Stimulated activated CD4-positive, alpha-beta T cell treated with anti-CD3 and anti-CD28 coated beads, Interleukin-1b, Interleukin-23, amount 100 ng/mL, for 1 hour (primary cell): ENCODE measurements at places on chromosomes 2 and 18.

DNA sequence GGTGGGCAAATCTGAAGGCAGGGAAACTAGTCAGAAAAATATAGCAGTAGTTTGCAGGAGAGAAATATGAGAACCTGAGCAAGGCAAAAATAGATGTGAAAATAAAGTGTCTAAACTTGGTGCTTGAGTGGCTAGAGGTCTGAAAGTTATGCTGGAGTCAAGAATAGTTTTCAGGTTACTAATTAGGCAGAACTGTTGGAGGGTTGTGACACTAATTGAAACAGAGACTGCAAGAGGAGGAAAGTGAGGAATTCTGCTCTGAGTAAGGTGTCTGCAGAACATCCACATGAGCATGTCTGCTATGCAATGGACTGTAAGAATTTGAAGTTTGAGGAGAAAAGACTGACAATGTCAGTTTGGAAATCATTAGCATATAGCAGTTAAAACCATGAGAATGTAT is 444.0 kb upstream of the LRRTM1 start:
- DNase-seq = no peak

DNA sequence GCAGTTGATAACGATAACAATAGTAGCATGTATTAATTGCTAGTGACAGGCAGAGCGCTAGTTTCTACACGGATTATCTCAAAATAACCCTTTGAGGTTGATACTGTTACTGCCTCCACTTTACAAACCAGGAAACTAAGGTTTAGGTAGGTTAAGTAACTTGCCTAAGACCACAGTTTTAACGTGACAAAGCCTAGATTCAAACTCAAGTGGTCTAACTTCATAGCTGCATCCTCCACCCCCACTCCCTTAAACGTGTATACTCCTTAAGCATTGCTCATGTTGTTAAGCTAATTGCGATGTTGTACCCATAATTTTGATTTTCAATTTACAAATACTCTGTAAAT is 1.2 kb downstream of the ME2 start:
- no peak for DNase-seq

- no peak for DNase-seq
Measured at GRCh38 chr2:75614162-75614651, 32.4 kb upstream of the MRPL19 start.

DNA sequence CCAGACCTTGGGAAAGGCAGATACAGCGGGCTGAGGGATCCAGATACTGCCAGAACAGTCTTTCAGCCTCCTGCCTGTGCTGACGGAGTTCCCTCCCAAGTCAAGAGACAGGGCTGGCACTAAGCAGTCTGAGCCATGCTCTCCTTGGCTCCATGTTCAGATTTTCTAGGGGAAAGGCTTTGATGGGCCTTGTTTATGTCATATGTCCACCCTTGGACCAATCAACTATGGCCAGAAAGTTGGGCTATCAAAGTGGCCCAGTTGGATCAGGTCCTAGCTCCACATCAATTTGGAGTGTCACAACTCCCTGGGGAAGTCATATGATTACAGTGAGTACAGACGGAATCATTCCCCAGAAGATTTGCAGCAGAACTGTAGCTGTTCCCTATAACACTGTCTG is 152.0 kb downstream of the GREB1L start:
- no peak for DNase-seq

DNA sequence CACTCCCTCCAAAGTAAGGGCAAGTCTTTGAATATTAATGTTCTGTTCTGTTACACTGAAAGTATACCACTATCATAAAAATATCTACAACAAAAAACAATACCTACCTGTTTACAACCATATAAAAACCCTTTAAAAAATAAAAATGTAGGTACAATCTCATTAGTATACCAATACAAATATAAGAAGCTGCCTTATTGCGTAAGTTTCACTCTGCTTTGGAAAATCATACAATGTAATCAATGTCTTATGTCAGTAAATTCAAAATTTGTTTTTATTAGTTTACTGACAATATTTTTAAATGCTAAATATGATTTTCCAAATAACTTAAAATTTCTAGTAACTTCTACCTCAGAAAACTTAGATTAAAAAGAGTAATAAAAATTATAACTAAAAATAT is 72.8 kb downstream of the RAPH1 start:
- no peak for DNase-seq

GRCh38 chr2:69092857-69093256 is 79.9 kb downstream of the ANTXR1 start:
- no peak for DNase-seq

DNA sequence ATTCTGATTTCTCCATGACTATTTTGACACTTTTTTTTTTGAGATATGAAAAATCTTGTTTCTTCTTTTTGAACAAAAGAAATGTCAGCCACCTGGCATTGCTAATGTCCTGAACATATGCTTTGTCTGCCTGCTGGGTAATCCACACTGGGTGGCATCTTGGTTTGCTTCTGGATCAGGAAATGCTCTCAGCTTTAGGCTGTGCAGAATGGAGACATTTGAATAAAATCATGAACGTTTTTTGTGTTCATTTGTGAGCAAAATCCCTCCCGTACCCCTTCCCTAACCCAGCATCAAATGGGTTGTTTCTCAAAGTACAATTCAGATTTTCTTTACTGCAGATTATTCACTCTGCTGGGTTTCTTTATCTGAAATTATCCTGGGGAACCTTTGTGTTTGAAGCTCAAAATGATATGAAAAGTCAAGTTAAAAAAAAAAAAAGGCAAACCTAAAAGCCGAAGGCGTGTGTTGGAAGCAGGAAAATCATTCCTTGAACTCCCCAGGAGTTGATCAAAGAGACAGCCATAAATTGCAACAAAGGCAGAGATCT is 53.4 kb upstream of the KLF7 start:
- DNase-seq = no peak

DNA sequence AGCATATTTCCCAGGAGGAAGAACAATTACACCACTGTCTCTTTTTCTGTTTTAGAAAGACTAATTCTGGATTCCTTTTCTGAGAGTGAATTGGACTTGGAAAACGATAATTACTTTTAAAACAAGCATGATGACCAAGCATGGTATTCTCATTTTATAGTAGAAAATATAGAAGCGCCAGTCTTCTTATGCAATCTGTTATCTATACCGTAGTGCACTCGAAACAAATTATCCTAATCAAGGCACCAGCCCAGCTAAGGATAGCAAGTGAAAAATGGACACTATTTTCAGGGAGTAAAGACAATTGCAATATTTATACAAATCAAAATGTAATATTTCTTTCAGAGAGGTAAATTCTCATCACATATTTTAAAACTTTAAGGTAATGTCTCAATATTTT is 892.1 kb upstream of the POU3F3 start:
- DNase-seq = no peak

DNA sequence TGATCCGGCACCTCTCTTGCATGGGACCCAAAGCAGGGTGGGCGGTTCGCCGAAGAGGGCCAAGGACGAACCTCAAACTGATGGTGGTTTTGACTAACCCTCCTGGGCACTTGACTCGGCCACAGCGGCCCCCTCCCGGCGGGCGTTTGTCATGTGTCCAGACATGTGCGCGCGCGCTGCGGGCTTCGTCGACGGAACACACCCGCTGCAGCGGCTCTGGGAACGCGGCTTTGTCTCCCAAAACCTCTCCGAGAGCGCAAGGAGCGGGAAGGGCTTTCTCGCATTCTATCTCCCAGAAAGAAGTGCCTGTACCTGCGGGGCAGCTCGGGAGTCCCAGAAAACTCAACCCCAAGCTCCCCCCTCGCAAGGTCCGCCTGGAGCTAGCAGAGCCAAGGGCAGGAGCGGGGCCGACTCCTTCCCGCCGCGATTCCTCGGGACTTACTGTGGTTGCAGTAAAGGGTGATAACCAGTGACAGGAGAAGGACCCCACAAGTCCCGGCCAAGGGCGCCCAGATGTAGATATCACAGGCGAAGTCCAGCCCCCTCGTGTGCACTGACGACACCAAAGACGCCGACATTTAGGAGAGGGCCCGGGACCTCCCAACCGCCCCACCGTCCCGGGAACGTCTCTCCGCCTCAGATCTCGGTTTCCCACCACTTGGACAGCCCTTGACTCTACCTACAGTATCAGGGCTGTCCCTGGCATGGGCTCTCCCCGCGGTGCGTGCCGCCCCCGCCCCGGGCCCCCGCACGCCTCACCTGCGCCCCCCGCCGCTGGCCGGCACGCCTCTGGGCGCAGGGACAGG is 1.6 kb downstream of the CD8A start:
- DNase-seq = no peak

DNA sequence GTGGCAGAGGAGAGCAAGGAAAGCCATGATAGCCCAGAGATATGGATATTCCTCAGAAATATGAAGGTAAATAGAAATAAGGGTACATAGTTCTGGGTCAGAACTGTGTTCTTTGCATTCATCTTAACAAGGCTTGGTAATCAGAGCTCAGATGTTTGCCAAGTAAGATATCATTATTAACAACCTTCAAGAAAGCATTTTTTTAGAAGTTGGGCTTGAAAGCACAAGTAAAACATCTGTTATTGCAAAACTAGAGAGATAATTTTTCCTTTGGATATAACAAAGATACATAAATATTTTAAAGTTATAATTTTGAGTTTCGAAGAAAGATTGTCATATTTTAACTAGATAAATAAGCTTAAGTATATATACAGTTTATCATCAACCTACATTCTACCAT is 171.4 kb downstream of the ZNF804A start:
- no peak for DNase-seq

DNA sequence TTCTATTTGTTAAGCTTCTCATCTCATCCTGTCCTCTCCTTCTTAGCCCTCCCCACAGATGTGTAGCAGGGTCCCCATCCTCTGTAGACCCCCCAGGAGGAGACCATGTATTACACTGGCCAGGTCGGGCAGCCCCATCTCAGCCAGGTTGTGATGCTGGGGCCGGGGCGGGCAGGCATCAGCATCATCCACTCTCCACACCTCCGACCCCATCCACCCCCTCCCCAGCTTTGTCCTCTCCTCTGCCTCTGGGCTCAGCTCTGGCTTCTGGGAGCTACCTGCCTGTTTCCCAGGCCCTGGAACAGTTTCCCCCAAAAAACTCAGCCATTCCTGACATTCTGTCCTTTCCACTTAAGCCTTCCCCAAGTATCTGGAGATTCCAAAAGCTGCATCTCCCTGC is 49.2 kb downstream of the GBX2 start:
- DNase-seq = no peak

DNA sequence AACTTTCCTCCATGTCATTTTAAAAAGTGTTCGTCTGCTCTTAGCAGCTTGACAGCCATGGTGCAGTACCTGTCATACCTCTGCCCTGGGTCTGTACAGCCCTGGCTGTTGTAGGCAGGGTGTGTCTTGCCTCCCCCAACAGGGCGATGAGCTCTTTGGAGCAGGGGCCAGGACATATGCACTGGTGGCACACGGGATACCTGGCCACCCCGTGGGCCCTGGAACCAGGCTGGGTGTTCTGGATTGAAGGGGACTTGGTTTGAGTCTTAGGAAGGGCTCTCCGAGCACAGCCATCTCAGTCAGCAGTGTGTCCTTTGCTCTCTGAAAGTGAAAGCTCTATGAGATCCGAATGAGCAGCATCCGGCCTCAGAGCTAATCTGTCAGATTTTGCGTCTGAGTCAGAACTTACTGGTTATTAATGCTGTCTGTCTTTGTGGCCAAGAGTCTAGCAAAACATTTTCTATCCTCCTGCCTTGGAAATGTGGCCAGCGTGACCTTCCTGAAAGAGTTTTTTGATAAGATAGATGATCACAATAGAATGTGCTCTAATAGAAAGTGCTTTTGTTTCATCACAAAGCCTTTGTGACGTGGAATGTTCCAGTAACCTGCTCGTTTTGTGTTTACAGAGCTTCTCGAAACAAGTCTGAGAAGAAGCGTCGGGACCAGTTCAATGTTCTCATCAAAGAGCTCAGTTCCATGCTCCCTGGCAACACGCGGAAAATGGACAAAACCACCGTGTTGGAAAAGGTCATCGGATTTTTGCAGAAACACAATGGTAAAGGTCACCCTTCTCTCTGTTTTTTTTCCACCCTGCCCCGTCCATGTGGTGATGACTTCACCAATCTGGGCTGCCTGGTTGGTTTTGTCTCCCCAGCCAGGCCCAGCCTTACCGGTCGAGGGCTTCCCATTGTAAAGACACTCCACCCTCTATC is 77.3 kb upstream of the RPL31 start:
- no peak for DNase-seq

GRCh38 chr2:128237911-128238697 is 80.6 kb downstream of the HS6ST1 start:
- DNase-seq = no peak

DNA sequence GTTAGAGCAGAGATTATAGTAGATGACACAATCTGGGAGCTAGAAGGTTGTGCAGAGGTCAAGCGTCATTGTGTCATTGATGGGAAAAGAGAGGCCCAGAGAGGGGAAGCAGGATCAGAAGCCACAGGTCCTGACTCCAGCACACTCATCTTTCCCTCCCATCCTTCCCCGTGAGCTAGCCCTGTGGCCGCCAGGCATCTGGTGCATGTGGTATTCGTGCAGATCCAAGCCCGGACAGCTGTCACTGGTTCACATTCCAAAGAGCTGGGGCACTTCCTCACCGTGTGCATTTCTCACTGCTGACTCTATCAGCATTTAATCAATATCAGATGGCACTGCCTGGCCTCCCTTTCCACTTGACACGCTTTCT is 94.1 kb upstream of the THOC1 start:
- no peak for DNase-seq

- no peak for DNase-seq
Measured at GRCh38 chr18:32289483-32290075, 99.7 kb downstream of the MEP1B start.
